ENCODE measurements at places on chromosomes 7 and 10.

DNA sequence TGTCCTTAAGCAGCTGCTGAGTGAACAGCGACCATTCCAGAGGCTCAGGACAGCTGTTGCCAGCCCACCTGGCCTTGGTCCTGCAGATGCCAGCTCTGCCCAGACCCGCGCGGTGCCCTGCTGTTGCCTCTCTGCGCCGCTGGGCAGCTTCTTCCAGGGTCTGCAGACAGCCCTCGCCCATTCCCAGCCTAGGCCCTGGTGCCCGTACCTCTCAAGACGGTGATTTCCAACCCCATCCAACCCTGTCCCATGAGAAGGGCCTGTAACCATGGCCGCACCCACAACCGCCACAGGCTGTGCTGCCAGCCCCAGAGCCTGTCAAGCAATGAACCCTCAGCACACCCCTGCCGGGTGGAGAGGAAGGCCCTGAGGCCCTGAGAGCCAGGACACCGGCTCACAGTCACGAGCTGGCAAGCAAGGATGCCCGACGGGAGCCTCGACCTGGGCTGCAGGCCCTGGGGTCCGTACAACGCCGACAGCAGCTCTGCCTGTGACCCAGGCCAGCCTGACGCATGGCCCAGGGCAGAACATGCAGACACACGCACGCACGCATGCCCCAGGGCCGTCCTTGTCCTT, 231.9 kb downstream of the MAD1L1 start:
- no peak for DNase-seq

DNA sequence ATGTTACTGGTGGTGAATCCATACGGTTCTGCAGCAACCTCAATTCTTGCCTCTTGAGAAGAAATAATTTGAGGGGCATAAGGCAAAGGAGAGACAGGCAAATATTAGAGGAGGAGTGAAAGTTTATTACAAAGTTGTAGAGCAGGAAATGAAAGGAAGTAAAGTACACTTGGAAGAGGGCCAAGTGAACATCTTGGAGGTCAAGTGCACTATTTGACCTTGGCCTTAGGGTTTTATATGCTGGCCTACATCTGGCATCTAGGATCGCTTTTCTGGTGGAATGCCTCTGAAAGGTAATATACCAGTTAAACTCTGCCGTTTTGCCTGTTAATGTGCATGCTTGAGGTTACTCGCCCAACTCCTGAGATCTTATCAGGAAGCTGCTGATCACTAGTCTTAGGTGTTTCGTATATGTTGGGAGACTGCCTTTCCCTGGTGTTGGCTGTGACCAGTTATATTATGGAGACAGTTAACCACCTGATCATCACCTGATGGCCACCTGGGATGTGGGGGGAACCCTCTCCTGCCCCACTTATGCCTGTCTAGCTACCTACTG, 66.1 kb upstream of the CYP2C18 start:
- DNase-seq = no peak

DNA sequence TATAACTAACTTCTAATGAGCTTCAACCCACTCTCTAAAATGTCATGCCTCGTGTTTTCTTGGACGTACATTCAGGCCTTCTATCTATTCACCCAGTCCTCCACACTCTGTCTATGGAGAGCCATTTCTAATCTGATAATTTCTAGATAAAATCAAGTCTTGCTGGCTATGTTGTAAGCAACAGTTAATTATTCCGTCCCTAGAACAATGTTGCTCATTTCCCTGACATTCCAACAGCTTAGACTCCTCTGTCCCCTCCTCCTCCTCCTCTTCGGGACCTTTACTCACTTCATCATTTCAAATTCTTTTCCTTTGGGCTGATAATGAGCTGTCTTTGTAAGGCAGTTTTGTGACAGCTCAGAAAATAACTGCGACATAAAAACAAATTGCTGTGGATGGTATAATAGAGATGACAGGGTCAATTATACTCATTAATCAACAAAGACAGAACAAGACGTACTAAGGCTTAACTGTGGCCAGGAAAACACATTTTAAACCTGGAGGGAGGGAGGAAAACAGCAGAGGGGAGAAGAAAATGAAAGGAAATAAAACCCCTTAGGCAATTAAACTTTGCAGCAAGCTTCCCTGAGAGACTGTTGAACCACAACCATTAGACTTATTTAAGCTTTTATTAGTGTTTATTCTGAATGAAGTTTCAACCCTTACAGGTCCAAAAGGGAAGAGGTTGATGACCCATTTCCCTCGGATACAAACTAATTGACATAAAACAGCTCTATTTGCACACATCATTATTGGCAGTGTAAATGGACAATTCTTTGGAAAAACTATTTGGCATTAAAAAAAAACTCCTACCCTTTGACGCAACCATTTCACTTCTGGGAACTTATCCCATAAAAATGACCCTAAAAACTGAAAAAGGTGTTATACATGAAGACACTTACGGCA, 179.1 kb downstream of the SFMBT2 start:
- DNase-seq = no peak

DNA sequence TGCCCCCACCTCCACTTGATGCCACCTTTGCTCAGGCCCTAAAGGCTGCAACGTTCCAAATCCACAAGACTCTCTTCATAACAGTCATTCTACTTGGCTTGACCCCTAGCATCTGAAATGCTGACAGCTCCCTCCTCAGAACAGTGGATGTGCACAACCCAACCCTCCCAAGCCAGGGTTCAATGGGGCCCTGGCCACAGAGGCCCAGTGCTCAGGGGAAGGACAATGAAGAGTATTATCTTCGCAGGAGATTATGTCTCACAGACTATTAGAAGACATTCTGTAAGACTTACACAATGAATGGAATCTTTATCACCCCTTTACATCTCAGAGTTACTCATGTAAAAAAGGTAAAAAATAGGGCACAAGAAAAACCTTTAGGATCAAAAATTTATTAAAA, 20.4 kb downstream of the ERCC6 start:
- no peak for DNase-seq
